ENCODE measurements at places on chromosomes 3 and 15.
A peak's percentile ranks its signal among the peaks of the same experiment; 100 is the strongest.

GRCh38 chr3:132042681-132043080 is 7.9 kb upstream of the CPNE4 start:
- DNase-seq: no peak

DNA sequence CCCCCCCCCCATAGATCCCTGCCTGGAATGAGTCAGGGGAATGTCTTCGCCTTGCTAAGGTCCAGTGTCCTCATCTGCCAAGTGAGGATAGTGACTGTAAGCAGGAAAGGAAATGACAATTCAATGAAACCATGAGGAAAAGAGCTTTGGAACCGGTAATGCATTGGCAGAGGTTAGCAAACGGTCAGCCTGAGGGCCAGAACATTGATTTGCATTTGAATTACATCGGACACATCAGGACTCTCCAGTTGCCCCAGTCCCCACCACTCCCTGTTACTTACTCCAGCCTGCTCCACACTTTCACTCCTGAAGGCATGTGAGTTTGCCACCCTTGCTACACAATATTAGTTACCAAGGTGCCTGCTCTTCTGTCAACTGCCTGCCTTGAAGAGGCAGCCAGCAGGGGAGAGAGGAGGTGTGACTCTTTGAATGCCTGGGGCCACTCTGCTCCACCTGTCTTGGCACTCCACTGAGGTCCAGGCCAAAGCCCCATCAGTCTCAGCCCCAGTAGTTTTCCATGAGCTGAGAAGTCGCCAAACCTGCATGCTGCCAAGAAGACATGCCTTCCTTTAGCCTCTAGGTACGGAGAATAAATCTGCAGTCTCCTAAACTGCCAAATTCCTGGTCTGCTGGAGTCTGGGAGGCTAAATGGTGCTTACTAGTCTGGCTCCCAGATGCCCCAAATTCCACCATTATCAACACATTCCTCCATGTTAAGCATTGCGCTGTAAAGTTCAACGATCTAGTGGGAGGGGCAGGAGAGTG is 191.7 kb upstream of the TLE3 start:
- no peak for DNase-seq

- DNase-seq: no peak
These were observed 816.3 kb upstream of the SEMA6D start for GRCh38 chr15:46901001-46901400.

DNA sequence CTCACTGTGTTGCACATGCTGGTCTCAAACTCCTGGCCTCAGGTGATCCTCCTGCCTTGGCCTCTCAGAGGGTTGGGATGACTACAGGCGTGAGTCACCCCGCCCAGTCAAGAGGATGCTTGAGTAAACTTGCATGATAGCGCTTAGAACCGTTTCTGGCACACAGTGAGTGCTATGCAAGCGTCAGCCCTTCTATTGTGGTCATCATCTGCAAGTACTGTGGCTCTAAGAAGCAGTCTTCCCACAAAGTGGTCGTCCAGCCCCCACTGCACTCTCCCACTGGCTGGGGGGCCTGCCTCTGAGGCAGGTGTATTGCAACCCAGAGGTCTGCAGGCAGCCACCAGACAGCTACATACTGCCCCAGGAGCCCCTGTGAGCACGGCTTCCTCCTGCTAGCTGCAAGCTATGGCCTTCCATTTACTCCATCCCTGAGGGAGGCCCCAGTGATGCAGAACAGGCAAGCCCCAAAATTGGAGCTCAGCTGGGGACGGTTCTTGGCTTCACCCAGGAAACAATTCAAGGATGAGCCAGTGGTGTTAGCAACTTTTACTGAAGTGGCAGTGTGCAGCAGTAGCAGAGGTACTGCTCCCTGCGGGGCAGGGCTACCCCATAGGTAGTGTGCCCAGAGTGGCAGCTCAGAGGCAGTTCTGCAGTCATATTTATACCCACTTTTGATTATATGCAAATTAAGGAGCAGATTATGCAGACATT is 95.4 kb downstream of the LSM3 start:
- DNase-seq: no peak

DNA sequence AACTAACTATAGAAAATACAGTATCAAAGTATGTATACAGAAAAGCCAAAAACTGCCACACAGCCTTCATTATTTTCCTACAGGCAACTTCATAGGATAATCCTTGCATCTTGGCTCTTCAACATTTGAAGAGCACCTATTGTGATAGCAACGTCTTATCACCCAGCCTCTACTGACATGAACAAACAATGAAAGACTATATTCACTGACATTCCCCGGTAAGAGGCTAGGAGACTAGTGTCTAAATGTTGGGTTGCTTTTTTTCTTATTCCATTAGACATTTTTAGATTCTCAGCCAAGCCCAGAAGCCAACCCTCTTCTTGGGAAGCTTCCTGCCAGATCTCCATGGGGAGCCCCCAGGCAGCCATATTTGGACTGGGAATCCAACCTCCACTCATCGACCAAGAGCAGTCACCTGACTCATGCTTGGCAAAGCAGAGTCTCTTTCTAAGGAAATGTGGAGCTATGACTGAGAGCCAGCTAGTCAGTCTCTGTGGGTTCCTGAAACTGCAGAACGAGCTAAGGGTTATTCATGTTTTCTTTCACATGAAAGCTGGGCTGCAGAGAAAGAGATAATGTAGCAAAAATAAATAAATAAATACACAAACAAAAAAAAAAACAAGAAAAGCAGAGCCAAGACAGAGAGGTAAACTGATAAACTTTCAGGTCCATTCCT is 227.5 kb downstream of the MAGI1 start:
- DNase-seq: no peak

- no peak for DNase-seq
These were observed 53.3 kb upstream of the KY start for GRCh38 chr3:134704133-134704532.

DNA sequence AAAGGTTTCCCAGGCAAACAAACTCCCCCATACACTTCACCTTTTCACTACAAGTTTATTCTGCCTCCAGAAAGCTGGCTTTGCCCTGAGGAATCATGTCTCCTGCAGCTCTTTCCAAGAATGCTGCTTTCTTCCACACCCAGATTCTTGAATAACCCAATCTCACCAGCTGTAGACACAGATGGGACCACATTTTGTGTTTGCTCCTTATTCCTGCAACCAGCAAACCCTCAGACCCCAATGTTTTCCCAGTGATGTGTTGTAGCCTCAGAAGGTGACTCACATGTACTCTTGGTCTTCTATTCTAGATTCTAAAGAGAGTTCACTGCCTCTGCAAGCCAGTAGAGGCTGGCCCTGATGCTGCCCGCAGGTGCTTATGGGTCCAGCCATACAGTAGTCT is 23.6 kb upstream of the TRIM59 start:
- DNase-seq: no peak

- no peak for DNase-seq
These were observed 98.3 kb downstream of the CMSS1 start for GRCh38 chr3:99915906-99916432.

DNA sequence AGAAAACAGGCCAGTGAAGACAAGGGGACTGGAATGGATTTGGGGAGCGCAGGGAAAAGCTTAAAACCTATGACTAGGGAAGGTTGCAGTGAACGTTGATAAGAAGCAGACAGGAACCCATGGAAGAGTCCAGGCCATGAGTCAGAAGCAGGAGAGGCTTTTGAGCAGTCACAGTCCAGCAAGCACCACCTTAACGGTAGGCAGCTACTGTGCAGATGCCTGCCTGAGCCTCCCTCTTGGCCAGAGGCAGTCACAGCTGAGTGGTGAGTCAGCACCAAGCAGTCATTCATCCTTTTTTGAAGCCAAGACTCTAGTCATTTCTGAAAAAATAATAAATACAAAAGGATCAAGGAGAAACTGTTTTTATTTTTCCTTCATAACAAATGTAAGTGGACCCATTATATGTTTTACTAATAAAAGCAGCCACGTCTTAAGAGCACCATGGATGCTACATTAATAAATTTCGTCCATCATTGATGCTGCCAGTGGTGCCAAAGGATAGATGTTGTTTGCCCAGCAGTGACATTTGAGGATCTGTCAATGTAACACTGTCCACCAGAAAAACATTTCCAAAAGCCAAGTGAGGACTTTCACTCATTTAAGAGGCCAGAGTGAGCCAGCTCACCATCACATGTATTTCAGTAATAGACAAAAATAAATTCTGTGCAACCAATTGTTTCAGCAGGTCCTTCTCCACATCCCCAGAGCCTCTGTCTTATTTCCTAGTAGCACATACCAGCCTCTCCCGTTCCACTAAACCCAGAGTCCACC is 42.1 kb upstream of the ACTC1 start:
- no peak for DNase-seq

- no peak for DNase-seq
These were observed 78.2 kb upstream of the RASGRP1 start for GRCh38 chr15:38642689-38643270.

- DNase-seq: no peak
These were observed 96.1 kb downstream of the FMN1 start for GRCh38 chr15:33098094-33099058.

- DNase-seq: no peak
These were observed 143.2 kb downstream of the DNAJB8 start for GRCh38 chr3:128323206-128324081.

DNA sequence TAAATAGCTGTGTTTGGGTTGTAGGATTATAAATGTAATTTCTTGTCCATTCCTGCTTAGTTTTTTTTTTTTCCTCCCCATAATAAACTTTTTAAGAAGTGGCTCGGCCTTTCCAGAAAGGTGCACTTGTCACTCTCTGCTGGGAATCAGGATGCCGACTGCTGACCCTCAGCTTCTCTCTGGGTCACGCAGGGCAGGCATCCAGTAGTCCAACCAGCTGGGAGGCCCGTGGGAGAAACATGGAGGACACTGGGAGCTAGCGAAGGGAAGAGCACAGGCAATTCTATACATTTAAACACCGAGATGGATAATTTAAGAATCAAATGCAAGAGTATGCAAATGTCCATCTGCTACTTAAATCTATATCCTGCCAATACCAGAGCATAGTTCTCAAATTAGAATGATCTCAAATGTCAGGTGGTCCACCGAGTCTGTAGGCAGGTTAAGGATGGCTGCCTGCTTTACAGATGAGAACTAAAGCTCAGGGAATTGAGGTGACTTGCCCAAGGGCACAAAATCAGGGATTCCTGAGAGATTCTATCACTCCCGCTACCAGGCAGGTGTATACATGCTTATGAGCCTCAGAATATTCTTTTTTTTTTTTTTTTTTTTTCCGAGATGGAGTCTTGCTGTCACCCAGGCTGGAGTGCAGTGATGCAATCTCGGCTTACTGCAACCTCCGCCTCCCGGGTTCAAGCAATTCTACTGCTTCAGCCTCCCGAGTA is 64.5 kb downstream of the DAPK2 start:
- DNase-seq: no peak

GRCh38 chr3:170090601-170090981 is 52.8 kb downstream of the GPR160 start:
- no peak for DNase-seq

GRCh38 chr3:172148241-172148640 is 108.9 kb downstream of the FNDC3B start:
- no peak for DNase-seq

- DNase-seq: peak; percentile 50
These were observed 418.1 kb downstream of the EPHA6 start for GRCh38 chr3:97232393-97233034.

- DNase-seq: no peak
These were observed 90.8 kb downstream of the DPH6 start for GRCh38 chr15:35455201-35455600.

DNA sequence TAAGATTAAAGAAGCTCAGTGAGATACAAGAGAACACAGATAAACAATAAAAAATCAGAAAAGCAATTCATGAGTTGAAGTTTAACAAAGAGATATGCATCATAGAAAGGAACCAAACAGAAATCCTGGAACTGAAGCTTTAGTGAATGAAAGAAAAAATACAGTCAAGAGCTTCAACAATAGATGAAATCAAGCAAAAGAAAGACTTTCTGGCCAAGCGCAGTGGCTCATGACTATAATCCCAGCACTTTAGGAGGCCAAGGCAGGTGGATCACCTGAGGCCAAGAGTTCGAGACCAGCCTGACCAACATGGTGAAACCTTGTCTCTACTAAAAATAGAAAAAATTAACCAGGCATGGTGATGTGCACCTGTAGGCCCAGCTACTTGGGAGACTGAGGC is 301.6 kb upstream of the MANF start:
- DNase-seq: no peak

GRCh38 chr15:98443526-98443925 is 204.8 kb upstream of the IGF1R start:
- DNase-seq: no peak

GRCh38 chr3:64685800-64686445 is 1.9 kb downstream of the ADAMTS9 start:
- DNase-seq: peak; percentile 95

DNA sequence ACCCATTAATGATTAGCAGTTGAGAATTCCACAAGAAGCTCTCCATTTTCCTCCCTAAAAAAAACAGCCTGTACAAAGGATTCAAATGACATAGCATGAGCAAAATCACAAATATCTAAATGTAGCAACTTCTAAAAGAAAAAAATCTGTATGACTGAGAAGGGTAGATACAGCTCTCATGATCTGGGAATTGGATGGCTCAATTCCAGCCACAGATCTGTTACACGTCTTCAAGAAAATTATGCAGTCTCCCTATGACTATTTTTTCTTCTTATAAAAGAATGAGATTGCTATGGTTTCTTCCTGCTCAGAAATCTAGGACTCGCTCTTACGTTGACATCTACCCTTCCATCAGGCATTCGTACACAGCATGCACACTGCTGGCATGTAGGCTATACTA is 71.5 kb downstream of the PLCH1 start:
- DNase-seq: no peak

DNA sequence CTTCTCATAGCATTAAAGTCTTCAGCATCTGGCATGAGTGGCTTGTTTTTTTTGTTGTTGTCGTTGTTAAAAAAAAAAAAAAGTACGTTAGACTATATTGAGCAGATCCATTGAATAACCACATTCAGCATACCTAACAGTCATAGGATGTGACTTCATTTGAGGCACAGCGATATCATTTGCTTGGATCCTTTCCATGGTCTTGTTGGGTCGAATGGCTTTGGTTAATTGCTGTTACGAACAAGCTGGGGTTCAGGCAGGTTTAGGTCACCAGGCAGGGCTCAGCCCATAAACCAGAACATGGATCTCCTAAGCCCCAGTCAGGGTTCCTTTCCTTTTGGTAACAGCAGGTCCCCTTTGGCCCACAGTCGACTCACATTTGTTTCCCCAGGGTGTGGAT is 76.2 kb downstream of the POLR2M start:
- no peak for DNase-seq

DNA sequence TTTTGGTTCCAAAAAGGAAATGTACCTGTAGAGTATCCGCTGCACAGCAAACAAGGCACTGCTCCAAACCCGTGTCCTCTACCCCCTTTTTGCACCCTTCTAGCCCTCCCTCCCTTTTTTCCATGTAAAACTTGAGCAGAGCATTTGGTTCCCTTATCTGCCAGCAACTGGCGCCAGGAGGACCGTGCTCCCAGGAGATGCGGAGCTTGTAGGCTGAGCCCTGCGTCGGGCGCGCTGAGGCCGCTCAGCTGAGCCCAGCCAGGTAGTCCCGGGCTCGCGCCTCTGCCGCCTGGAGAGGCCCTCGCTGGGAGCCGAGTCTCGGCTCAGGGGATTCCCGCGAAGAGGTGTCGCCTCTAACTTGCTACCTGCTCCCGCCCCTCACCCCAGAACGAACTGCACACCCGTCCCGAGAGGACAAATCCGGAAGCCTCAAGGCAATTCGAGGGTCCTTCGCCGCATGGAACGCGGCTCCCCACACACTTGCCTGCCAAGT is 575 bp downstream of the TRPM7 start:
- peak; percentile 71 for DNase-seq

- DNase-seq: no peak
These were observed 10.3 kb downstream of the PIK3CA start for GRCh38 chr3:179158336-179159039.

All from Calu3 (cell line).